Activated T-helper 2 cell treated with anti-CD3 and anti-CD28 coated beads, Interferon-gamma antibody, Interleukin-2, Interleukin-4, amounts not matched to agents 10 μg/mL and 5 μg/mL and 100 μg/mL, durations not matched to agents 14 hours and 24 hours and 36 hours (primary cell): ENCODE measurements at places on chromosomes 13 and 19.
A peak's percentile ranks its signal among the peaks of the same experiment; 100 is the strongest.

DNA sequence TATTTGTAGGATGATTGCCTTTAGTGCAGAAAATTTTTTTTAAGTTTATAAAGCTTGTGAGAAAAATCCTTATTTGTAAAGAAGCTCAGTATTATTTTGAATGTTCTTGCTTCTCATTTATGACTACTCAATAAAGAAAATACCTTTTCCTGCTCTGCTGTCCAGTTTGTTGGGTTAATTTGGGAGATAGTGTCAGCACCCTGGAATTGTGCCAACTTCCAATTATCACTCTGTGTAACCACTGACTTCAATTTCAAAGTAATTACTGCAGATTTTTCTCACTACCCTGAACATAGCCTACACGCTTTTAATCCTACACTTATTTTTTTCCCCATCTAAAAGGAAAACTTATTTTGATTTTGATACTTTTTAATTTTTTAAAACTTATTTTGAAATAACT lies 93.1 kb downstream of the GGACT start:
- H3K4me3 ChIP-seq: no peak overlapping the region
- H3K27ac ChIP-seq: no peak overlapping the region
- H3K36me3 ChIP-seq: no peaks in the 10 kb centered on the region
- no peak for DNase-seq
- peaks cover 28% of the 10 kb centered on the region for H3K27me3 ChIP-seq
- H3K4me1 ChIP-seq: peaks cover 3% of the 10 kb centered on the region

GRCh38 chr13:29901710-29902631 lies 51.6 kb upstream of the UBL3 start:
- H3K4me1 ChIP-seq: peaks cover 15% of the 10 kb centered on the region
- H3K36me3 ChIP-seq: no peaks in the 10 kb centered on the region
- H3K27me3 ChIP-seq: peaks cover 21% of the 10 kb centered on the region
- no peak for DNase-seq
- peak overlapping the region; percentile 75 for H3K4me3 ChIP-seq
- peak overlapping the region; percentile 66 for H3K27ac ChIP-seq

- H3K36me3 ChIP-seq: peaks cover 42% of the 10 kb centered on the region
- no peak for DNase-seq
- H3K4me1 ChIP-seq: peaks cover 64% of the 10 kb centered on the region
- peaks cover 6% of the 10 kb centered on the region for H3K27me3 ChIP-seq
- no peak overlapping the region for H3K27ac ChIP-seq
- no peak overlapping the region for H3K4me3 ChIP-seq
These were observed 39.2 kb downstream of the KLF2 start for GRCh38 chr19:16363852-16364230.

DNA sequence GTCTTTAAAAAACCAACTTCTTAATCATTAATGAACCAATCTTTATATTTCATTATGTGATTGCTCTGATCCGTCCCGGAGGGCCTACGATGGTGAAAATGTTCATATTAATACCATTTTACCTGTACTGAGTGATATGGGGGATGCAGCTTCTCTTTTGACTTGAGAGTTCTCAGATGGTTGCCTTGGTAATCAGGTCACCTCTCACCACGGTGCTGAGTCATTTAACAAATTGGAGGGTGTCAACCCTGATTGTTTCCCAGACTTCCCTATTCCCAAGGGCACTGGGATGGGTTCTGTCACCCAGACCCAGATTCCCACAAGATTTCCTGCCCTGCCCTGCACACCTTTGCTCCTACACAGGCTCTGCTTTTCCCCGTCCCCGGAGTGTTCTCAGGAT lies 128.5 kb upstream of the TMTC4 start:
- H3K36me3 ChIP-seq: no peaks in the 10 kb centered on the region
- H3K4me3 ChIP-seq: no peak overlapping the region
- peaks cover 4% of the 10 kb centered on the region for H3K27me3 ChIP-seq
- no peak for DNase-seq
- H3K27ac ChIP-seq: no peak overlapping the region
- H3K4me1 ChIP-seq: no peaks in the 10 kb centered on the region

GRCh38 chr19:11256189-11256588 lies 6.1 kb downstream of the DOCK6 start:
- H3K27me3 ChIP-seq: peaks cover 14% of the 10 kb centered on the region
- H3K36me3 ChIP-seq: no peaks in the 10 kb centered on the region
- H3K27ac ChIP-seq: no peak overlapping the region
- no peak for DNase-seq
- no peak overlapping the region for H3K4me3 ChIP-seq

DNA sequence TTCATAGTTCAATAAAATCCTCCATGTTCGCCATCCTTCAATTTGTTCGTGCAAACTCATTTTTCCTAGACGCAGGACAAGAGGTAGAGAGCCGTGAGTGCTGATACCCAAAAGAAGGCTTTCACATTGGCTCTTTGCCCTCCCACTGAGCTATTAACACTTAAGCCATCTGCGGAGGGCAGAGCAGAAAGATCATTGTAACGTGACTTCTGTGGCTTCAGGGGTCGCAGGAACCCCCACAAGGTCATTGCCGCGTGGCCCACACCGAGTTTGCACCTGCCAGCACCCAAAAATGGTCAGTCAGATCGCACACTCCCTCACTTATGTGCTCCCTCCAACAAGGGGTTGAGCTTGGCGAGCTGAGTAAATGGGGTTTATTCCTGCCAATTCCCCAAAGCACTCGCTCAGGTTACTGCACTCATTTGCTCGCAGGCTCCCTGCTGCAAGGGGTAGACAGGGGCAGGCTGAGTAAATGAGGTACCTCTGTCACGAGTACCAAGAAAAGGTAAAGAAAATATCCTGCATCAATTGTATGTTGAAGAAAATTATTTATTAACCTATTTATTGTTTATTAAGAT lies 144.1 kb downstream of the PRR20E start:
- H3K36me3 ChIP-seq: no peaks in the 10 kb centered on the region
- H3K27ac ChIP-seq: no peak overlapping the region
- no peak overlapping the region for H3K4me3 ChIP-seq
- H3K27me3 ChIP-seq: no peaks in the 10 kb centered on the region
- DNase-seq: no peak
- H3K4me1 ChIP-seq: no peaks in the 10 kb centered on the region

GRCh38 chr13:45951166-45951565 lies 99.6 kb upstream of the SIAH3 start:
- H3K36me3 ChIP-seq: peaks cover 9% of the 10 kb centered on the region
- H3K27ac ChIP-seq: no peak overlapping the region
- no peak for DNase-seq
- H3K27me3 ChIP-seq: no peaks in the 10 kb centered on the region
- H3K4me1 ChIP-seq: peaks cover 4% of the 10 kb centered on the region
- no peak overlapping the region for H3K4me3 ChIP-seq

DNA sequence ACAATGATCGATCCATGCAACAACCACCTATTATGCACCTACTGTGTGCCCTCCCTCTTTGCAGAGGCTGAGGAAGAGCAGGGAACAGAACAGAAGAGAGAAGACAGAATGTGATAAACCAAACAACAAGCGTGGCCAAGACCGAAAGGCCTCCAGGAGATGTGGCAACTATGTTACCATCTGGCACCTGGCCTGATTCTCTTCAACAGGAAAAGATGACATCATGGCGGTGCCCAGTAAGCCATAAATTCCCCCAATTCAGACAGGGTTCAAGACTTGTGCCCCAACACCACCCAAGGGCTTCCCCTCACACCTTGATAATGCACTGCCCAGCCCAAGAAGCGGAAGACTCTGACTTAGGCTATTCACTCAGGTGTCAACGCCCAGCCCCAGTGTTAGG lies 44.3 kb downstream of the SLC7A1 start:
- peak overlapping the region; percentile 38 for H3K27ac ChIP-seq
- H3K27me3 ChIP-seq: no peaks in the 10 kb centered on the region
- peaks cover 4% of the 10 kb centered on the region for H3K4me1 ChIP-seq
- H3K4me3 ChIP-seq: no peak overlapping the region
- DNase-seq: no peak
